Left lobe of liver (tissue), 2 donors: ENCODE measurements at places on chromosomes 13 and 19.

GRCh38 chr19:19643158-19644053 is at the start of gene GMIP:
TSS of gene GMIP (minus strand) at chr19:19643657. CDS start at chr19:19643529, 128 bp downstream.
- peak; percentile 79 for DNase-seq

GRCh38 chr13:97341135-97341534 is 92.8 kb upstream of the RAP2A start:
- no peak for DNase-seq

DNA sequence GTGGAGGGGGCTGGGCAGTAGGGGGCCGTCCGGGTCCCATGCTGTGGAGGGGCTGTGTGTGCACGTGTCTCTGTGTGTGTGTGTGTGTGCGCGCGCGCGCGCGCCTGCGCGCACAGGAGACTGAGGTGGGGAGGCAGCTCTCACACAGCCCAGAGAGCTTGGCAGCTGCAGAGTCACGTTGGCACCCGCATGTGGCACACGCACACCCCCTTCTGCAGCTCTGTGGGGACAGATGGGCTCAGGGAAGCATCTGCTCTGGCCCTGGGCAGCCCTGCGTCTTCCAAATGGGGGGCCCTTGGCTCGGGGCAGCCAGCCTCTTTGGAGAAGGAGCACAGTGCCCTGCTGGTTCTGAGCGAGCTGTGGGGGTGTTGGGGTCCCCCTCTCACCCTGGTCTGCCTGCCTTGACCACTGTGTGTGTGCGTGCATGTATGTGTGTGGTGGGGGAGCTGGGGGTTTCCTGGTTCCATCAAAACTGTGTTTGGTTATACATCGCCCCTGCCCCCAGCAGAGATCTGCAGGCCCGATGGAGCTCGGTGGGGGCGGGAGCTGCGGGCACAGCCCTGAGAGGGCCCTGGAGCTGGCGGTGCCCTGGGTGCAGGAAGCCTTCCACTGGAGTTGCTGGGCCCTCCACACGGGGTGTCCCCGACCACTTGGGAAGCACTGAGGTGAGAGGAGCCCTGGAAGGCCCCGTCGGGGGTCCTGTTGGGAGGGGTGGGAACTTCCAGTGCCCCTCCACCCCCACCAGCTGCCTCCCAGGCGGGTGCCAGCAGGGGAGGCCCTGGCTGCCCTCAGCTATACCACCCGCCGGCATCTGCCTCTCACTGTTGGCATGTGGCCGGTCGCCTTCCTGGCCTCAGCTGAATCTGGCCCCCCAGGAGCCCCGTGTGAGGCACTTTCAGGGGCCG is 67.1 kb downstream of the KDM4B start:
- DNase-seq: no peak

DNA sequence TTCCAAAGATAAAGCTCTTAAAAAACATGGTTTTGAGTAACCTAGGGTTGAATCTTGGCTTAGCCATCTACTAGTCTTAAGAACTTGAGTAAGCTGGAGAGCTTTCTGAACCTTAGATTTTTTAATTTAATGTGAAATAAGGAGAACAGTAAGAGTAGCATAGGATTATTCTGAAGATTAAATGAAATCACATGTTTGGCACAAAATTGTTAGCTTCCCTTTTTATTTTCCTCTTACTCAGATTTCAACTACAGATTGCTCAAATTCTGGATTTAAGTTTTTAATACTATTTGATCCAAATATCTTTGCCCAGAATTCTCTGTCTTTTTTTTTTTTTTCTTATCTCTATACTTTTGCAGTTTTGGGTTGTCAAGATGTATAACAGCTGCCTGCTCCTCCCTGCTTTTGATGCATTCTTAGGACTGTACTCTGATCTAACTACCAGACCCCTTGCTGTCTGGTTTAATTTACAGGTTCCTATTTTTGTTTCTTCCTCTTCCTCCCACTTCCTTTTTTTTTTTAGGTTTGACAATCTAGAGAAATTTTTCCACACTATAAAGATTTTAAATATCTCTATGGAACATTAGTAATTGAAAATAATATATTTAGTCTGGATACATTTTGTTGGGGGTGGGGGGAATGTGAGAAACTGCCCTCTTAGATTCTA is 12.3 kb downstream of the POMP start:
- no peak for DNase-seq

DNA sequence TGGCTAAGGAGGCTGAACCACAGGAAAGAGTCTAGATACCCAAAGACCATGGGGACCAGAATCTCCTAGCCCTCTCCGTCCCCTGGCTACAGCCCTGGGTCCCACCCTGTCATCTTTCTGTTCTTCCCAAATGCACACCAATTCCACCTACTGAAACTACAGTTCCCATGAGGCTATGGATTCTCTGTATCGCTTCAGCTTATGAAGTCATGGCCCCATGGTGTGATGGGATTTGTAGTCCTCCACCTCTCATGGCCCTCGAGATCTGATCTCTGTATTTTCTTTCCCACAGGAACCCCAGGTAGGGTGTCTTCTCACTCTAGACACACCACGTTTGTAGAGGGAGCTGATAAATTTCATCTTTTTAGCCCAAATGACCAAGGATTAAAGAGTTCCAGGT is 11.8 kb downstream of the PTPRH start:
- DNase-seq: no peak

DNA sequence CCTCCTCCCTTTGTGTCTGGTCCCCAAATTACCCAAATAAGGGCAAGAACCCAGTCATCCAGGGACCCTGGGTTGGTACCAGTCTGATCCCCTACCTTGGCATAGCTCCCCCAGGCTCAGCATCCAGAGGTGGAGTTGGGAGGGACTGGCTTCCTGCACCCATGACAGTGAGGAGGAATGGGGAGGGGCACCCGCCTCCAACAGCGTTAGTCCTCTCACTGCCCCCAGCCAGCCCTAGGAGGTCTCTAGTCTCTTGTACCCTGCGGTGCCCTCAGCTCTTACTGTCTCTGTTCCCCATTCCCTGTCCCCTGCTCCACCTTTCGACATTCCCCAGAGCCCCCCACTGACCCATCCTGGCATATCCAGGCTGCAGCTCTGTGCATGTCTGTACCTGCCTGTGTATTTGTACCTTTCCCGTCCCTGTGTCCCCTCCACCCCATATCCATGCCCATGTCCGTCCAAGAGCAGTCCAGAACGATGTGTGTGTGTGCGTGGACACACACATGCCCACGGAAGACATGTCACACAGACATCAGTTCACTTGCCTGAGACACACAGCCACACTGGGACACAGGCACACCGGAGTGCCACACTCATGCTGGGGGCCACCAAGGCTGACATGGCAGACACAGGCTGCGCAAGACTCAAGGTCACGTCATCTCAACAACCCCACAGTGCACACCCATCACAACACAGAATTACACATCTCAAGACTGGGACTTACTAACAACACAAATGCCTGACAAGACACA is 17.8 kb downstream of the ERFL start:
- DNase-seq: no peak

GRCh38 chr13:102960959-102961358 is 105.3 kb downstream of the SLC10A2 start:
- DNase-seq: no peak

- DNase-seq: no peak
Observed at GRCh38 chr19:485583-486236, 10.6 kb upstream of the MADCAM1 start.

DNA sequence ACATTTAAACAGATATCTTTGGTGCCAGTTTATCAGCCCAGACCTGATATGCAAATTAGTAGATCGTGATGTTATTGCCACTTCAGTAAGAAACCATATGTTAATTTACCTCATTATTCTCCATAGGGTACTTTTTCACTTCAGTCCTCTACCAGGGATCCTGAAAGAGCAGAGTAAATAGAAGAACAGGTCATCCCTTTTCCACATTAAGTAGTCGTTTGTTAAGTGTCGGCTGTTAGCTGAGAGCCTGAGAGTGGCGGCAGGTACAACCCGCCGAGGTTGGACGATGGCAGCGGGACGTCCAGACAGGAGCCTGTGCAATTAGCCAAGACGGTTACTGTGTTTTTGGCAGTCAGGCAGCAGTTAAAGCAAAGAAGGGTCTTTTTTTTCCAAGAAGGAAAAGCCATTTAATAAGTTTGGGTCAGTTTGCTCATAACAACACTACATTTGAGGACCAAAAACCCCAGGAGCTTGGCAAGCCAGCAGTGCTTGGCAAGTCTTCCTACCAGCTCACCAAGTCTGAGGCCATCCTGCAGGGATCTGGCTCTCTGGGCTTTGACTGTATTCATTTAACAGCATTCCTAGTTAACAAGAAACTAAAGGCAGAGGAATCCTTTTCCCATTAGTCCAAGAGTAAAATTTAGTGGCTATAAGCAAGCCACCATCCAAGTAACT is 231.8 kb downstream of the SHISA2 start:
- DNase-seq: no peak

DNA sequence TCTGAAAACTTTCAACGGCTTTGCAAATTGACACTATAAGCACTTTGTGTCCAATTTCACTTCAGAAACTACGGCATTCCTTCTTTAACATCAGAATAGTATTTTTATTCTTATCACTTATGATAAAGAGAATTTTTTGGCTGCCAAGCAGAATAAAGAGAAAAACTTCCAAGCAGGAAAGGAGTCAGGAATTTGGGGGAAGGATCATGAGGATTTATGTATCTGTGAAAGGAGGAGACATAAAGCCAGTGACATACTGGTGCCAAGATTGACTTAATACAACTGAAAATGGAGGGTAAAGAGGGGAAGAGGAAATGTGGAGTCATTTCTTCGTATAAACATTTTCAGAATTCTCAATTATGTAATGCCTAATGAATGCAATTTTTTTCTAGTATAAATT is 94.7 kb downstream of the RBM26 start:
- no peak for DNase-seq

DNA sequence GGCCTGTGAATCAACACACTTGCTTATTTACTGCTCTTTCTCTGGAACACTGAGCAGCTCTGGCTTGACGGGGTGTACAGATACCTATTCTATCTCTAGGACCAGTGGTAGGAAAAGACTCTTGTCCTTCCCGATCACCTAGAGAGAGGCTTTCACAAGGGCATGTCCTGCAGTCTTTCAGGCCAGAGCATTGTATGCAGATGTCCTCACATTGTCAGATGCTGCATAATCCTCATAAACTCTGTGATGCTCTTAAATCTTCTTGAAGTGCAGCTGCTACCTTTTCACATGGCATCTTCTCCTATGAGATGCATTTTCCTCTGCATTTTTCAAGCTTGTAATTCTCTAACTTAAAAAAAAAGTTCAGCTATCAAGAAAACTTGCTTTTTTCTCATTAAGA is 369.4 kb downstream of the OLFM4 start:
- DNase-seq: no peak

- DNase-seq: no peak
Observed at GRCh38 chr13:57874530-57874929, 243.0 kb downstream of the PCDH17 start.

DNA sequence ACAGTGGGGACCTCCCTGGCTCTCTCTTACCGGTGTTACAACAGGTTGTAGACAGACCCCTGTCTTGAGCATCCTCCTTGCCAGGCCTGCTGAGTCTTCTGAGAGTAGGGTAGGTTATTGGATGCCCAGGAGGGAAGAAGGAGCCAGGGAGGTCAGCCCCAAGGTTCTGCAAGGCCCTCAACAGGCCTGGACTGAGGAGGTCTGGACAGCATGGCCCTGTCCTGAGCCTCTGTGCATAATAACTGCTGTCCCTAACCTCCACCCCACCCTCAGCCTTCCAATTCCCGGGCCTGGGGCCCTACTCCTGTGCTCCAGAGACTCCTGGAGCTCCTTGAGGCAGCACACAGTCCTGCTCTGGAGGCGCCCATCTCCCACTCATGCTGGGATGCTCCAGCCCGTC is 336 bp downstream of the CD22 start:
- no peak for DNase-seq

DNA sequence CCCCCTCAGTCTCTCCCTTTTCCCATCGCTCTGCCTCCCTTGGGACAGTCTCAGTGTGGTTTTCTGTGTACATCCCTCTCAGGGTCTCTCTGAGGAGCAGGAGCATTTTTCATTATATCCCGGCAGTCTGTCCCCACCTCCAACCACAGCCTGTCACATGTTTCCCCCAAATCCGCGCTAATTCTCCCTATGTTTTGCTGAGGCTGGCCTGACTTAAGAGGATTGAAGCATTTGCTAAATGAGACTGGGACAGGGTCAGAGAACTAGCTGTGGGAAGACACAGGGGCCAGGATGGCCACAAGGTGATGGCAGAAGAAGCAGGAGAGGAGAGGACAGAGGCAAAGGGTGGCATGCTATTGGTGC is 5.5 kb downstream of the TPRX1 start:
- no peak for DNase-seq

- peak; percentile 83 for DNase-seq
Observed at GRCh38 chr13:30725326-30726085, 9.8 kb upstream of the ALOX5AP start.

DNA sequence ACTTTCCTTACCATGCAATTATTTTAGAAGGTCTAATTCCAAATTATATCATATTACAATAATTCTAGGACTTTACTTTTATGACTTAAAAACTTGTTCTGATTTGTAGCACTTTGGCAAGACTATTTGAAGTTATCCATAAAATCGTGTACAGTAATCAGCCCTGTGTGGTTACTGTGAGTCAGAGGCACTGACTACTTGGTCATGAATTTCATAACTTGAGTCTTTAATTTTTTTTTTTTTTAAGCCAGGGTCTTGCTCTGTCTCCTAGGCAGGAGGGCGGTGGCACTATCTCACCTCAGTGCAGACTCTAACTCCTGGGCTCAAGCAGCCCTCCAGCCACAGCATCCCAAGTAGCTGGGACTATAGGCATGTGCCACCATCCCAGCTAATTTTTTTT is 1319.2 kb upstream of the SLC10A2 start:
- DNase-seq: no peak

GRCh38 chr13:99258946-99259345 is 767 bp upstream of the GPR18 start:
- DNase-seq: no peak

DNA sequence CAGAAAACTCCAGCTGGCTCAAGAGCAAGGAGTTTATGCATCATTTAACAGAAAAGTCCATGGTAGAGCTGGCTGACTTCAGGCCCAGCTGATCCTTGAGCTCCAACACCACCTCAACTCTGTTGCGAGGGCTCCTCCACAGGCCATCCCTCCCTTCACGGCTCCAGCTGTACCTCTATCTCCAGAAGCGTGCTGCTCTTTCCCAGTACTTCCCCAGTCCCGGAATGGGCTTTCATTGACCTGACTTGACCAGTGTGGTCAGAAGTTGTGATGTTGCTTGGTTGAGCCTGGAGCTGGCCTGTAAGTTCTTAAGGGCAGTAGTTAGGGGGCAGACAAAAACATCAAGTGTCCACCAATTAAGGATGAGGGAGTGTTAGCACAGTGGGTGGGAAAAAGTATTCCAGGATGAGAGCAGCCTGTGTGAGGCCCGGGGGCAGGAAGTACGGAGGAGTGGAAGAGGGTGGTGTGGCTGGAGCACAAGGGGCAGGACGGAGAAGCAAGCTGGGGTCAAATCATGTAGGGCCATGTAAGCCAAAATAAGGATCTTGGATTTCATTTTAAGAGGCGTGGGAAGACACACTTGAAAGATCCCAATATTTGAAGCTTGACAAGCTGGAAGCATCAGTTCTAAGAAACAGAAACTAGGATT is 24.0 kb downstream of the SKA3 start:
- DNase-seq: no peak
